ENCODE measurements at places on chromosomes 2 and 18. TPM values are rescaled to one million over a fixed set of nuclear protein-coding genes. Genes with fewer than 3 reads are reported as not detected.

- DNase-seq, result no peak
Measured at GRCh38 chr2:233208382-233209116, 42.9 kb upstream of the ATG16L1 start.

DNA sequence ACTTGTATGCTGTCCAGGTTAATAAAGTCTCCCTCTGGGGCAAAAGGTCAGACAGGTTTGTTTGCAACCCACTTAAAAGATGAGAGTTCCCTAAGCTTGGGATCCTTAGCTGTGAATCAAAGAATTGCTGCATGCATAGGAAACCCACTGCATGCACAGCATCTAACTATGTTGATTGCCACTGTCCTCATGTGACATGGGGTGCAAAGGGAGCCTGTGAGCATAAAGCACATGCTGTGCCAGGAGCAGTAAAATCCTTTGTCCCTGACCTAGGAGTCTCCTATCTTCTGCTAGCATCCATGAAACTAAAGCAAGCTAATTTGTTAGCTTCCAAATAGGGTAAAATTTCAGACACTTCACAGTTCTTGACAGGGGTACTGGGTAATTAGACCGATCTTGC is 13.8 kb downstream of the METTL4 start:
- DNase-seq, result no peak

The MTIF2 gene
- 22.8 TPM for total RNA-seq

DNA sequence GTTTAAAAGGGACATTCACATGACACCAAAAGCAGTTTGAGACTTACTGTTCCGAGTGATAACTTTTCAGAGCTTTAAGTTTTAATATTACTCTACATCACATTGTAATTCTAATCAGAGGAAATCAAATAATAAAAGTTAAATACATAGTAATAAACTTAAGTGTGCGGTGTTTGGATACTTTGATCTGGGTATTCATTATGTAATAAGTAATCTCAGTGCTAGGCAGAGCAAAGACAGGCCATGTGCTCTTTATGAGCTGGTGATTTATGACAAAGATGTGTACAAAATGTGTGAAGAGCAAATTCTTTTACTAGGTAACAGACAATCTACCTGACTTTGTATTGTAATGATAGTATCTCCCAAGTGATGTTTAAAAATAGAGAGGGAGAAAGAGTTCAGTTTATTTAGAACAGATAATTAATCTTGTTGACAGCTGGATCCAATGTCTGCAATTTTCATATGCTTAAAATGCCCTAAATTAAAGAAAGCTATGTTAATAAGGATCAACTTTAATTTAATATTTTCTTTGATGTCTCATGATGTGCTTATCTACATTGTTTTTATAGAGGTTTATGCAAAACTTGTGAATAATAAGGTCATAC is 4.4 kb downstream of the CFAP221 start:
- no peak for DNase-seq

- no peak for DNase-seq
Measured at GRCh38 chr2:236965021-236965840, 120.5 kb upstream of the COPS8 start.

- no peak for DNase-seq
Measured at GRCh38 chr2:231634412-231634811, 41.7 kb downstream of the TEX44 start.

DNA sequence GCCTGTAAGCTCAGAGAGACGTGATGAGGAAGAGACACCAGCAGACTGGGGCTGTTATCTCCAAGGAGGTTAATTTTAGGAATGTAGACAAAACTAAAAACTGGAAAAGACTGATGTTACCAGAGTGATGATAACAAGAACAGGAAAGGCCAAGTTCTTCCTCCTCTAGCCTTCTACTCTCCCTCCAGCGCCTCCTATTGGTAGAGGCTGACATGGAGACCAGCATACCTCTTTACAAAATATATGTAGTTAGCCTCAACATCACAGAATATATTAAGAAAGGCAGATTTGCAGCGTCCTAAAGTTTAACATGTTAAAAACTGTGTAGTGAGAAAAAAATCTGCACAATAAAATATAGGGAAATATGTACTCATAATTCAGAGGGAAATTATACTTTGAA is 66.0 kb downstream of the TCF4 start:
- DNase-seq, result no peak

DNA sequence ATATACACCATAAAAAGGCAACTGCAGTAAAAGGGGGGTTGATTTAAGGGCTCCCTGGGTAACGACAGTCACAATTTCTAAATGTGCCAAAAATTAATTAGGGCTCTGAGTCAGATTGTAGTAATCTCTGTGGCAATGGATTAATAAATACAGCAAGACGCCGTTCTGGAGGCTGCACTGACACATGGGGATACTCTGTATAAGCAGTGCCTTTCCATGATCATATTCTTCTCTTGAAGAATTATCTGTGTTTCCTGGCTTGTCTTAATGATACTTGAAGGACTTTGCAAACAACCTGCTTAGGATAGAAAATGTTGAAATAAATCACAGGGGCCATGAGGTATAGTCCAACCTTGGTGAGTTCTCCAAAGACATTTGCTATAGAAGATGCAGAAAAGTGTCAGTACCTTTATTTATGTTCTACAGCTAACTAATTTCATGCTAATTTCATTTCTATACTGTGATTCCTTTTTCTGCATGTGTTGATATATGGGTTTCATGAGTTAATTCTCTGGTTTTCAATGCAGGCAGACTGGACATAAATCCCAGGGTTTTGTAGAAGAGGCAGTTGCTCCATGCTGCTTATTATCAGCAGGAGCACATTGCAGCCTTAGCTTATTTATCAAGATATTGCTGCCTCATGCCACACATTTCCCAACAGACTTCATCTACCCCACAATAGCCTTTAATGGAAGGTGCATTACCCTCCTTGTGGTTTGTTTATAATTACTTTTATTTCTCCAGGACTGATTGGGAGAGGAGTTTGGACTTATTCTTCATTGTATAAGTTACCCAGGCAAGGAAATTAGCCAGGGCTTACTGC is 54.8 kb downstream of the HNMT start:
- no peak for DNase-seq

DNA sequence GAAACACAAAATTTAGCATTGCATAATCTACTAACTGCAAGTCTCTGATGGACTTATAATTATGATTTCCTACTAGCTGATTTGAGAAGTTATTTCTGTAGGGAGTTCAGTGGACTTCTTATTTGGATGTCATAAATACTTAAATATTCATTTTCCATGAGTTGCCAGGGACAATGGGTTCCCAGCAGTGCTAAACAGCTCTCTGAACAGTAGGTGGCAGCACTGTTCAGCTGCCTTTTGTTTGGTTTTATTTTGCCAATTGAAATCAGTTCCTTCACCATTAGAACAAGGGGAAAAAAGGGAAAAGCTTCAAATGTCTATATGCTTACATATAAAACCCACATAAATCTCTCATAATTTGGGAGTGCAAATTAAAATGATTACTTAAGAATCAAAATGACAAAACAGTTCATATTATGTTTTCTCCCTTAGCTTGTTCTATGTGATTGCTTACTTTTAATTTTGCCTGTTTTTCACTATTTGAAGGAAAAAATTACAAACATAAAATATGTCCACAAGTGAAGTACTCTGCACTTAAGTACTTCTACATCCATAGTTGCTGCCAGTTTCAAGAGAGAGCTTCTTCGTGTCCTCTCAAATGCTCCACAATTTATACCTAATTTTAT is 898.9 kb downstream of the CPS1 start:
- DNase-seq, result no peak

The RTN4 gene
- 178 TPM for total RNA-seq

DNA sequence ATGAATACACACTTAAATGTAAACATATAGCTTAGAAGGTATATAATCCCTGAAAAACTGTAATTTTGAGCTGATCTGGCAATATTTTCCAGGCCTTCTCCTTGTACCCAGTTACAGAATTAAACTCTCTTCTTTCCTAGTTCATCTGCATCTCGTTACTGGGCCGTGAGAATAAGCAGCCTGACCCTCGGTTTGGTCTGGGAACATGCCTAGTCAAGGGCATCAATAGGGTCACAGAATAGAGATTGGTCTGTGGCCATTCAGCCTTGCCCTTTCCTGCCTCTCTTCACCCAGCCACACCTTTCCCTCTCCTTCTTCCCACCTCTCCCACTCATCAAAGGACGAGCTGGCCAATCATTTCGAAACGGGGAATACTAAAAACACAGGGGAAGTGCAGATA is 27.3 kb downstream of the SULT1C2 start:
- DNase-seq, result no peak

The ACADL gene
- 13.2 TPM for total RNA-seq

DNA sequence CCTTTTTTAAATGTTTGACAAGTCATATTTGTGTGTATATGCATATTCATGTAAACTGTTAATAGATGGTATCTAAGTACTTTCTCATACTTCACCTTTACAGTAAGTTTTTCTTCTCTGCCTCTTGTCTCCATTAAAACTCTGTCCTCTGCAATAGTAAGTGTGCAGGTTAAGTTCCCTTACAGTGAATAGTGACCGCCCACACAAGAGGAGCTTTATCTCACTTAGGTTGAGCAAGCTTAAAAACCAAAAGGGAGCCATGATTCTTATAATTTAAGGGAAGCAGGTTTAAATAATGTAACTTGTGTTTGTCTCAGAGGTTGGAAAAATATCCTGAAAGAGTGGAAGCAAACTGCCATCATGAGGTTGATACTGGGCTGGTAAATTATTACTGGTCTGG is 61.3 kb downstream of the MRPS9 start:
- DNase-seq, result no peak

DNA sequence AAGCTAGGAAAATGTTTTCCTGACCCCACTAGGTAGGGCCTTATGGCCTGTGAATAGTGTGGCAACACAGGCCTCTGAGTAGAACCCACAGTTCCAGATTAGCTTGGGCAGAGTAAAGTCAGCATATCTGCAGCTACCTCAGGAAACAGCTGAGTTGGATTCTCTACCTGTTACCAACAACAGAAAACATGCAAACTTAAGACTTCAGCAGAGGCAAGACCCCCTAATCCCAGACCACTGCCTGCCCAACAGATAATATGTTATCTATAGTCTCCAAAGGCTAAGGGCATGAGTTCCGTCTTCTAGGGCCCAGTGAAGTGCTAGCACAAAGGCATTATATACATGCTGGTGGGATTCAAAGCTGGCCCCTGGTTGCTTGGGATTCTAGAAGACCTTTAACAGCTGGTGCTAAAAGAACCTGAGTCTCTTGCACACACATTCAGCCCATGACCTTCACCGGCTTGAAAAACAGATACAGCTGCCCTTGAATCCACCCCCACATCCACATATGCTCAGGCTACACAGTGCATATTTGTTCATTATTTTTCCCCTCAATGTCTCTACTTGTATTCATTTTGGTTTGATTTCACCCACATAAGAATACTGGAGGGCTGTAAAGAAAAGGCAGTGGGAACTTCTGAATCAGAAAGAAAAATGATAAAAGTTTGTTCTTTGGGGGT is 13.5 kb upstream of the UBXN4 start:
- no peak for DNase-seq

The ST8SIA3 gene
- not detected for total RNA-seq

GRCh38 chr2:25062511-25062917 is 20.6 kb downstream of the EFR3B start:
- DNase-seq, result no peak

- no peak for DNase-seq
Measured at GRCh38 chr2:27724905-27725701, 46.4 kb upstream of the MRPL33 start.

The FAP gene
- 47.1 TPM for total RNA-seq

The LYPD6B gene
- 27.2 TPM for total RNA-seq

DNA sequence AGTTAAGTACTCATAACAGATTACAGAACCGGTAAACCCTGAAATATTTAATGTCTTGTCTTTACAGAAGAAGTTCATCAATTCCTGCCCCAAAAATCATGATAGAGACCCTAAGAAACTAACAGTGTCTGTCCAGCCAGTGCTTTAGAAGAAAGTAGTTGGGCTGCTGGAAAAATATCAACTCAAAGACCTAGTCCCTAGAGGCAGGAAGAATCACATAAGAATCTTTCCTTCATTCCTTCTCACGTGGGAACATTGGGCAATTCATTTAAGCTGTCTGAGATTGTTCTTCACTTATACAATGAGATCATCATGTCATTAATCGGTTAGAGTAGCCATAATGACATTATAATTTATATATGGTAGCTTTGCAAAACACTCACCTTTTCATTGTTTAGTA is 156.4 kb downstream of the CCBE1 start:
- DNase-seq, result no peak

- no peak for DNase-seq
Measured at GRCh38 chr2:282371-283263, 5.3 kb downstream of the ALKAL2 start.

DNA sequence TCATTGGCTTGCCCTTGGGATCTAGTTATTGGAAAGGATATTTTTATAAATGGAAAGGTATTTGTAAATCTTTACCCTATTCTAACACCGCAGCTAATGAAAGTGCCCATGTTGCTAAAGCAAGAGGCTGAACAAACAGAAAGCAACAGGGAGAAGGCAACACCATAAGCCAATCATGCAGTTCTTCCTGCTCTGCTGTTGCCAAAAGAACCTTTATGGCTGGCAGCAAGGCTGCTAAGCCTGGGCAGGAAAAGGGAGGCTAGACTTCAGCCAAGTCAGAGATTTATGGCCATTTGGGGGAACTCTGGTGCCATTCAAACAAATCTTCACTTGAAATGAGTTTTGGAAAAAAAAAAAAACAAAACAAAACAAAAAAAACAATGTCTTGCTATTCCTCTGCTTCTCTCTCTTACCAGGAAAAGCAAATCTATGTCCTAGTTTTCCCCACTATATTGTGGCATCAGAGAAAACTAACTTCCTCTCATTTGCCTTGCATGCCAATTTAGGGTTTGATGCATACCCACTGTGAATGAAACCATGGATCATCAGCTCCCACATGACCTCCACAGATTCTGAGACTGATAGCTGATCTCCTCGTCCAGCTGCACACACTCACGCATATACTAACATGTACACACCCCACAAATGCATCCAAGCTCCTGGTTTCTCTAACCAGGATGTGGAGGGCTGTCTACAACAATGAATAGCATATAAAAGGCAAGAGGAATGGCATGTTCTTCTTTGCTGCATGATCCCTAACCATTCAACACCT is 179.3 kb downstream of the C1D start:
- no peak for DNase-seq

The MAP3K20 gene
- total RNA-seq, result 33.7 TPM

The ADD2 gene
- 1.3 TPM for total RNA-seq

DNA sequence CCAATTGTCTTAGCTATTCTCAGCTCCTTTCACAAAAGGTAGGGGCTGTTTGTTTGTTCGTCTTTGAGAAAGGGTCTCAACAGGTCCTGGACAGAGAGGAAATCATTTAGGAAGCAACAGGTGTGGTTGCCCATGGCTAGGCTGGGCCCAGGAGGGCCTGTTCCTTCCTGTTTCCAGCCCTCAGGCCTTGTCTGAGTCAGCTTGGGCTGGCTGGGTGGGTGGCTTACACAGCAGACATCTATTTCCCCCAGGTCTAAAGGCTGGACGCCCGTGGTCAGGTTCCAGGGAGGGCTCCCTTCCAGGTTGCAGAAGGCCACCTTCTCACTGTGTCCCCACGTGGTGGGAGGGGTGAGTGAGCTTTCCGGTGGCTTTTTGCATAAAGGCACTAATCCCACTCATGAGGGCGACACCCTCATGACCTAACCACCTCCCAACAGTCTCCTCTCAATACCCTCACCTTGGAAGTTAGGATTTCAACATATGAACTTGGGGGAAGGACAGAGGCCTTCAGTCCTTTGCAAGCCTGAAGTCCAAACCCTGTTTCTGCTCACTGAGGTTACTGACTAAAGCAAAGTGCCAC is 45.5 kb downstream of the ARHGEF4 start:
- no peak for DNase-seq
